ENCODE measurements at places on chromosomes 2 and 18.

DNA sequence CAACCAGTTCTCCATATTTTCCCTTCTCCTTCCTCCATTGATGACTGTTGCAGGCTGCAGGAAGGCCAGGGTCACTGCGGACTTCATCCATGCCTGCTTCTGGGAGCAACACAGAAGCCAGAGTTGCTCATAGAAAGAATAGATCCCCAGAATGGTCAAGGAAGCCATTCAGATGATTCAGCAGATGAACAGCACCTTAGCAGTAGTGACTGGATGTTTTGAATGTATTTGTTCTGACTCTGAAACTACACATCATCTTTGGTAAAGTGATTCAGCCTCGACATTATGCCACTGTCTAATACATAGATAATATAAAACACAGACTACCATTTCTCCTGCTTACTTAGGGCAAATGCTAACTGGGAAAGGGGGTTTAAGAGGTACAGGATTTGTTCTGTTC is 411.6 kb downstream of the RND3 start:
- no peak for DNase-seq

DNA sequence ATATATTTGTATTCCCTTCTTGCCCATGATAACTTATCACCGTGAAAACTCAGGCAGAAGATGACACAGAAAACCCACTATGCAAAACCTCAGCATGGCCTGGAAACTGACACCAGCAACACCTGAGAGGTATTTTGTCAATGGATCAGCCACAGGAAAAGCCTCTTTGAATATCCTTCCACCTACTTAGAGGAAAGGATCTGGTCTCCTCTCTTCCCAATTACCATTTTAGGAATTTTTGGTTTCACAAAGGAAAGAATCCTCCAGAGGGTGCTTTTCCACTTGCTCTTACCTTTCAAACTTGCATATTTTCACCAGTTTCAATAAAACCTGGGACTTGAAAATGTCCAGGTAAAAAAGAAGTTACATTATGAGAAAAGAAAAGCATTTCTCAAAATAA is 20.0 kb upstream of the MEIS1 start:
- no peak for DNase-seq

DNA sequence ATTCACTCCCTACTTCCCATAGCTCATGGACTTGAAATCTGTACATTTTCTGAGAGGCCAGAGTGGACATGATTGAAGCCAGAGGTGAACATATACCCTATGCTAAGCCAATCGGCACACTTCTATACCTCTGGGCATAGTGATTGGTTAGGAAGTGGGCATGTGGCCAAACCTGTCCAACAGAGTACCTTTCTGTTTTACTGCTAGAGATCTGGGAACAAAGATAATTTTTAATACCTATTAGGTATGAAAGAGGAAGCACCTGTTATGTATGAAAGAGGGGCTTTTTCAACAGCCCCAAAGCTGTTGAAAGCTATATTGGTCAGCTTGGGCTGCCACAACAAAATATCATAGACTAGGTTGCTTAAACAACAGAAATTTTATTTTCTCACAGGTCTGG is 27.7 kb downstream of the METTL8 start:
- no peak for DNase-seq

DNA sequence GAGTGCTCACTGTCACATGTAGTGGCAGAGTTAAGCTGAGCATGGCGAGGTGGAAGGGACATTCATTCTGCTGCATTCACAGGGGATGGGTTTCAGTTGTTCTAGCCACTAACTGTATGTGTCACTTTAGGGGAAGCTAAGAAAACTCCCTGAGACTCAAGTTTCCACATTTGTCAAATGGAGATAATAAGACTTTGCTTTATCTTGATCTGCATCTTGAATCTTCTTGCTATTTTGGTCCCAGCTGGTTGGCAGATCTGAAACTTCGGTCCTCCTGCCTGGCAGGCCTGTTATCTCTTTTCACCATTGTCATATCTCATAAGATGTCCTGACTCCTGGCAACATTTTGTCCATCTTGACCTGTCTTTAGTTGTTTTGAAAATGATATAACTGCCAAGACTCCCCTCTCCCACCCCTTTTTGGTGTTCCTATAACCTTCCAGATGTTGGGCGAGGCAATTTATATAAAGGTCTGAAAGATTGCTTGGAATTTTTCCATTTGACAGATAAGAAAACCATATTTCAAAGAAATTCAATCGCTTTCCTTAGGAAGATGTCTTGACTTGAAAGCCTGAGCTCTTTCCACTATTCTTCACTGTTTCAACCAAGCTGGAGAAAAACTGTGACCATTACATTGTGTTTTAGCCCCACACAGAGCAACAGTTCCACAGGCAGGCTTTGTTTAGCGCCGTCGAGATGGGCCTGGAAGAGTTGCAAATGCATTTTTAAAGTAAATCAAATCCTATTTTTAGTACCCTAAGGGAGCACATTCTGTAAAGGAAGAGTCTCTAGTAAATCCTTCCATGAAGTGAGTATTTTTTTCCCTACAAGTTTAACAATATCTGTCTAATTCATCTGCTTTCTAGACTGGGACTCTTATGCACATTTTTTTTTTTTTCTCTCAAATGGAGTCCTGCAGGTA is 33.4 kb downstream of the MYCN start:
- DNase-seq = no peak

GRCh38 chr2:240663546-240664190 is 19.0 kb downstream of the AQP12B start:
- no peak for DNase-seq

GRCh38 chr18:32469691-32470459 is 807 bp downstream of the GAREM1 start:
- no peak for DNase-seq

DNA sequence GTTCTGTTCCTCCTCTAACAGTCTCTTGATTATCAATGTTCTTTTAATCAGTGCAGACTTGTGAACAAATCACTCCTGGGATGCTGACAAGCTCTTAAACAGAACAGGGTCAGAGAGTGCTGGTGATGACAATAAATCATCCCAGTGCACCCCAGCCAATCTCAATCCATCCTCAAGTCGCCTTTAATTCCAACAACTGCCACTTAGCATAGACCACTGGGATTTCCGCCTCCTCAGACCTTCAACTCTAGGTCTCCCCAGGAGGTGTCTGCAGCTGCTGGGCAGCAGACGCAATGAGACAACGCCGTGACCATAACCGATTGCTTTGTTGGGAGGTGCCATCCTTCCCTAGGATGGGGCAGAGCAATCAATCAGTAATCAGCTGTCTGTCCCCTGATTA is 184.2 kb upstream of the ACAA2 start:
- DNase-seq = no peak

- DNase-seq = no peak
These were observed 282.7 kb downstream of the DLGAP1 start for GRCh38 chr18:4172196-4173100.

- DNase-seq = no peak
These were observed 125.8 kb downstream of the NETO1 start for GRCh38 chr18:72742002-72742401.

DNA sequence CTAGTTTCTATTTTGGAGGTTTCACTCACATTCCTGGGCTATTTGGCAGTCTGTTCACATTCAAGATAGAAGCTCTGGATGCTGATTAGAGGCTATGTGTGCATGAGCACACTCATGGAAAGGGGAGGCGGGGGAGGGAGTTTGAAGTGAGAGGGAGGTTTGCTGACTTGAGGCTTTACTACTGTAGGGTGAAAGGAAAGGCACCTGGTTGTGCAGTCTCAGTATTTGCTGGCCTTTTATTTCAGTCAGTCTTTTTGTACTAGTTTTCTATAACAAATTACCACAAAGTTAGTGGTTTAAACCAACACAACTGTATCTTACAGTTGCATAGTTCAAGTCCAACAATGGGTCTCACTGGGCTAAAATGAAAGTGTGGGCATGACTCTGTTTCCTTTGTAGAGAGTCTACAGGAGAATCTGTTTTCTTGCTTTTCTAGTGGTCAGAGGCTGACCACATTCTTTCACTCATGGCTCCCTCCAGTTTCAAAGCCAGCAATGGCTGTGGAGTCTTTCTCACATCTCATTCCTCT is 47.7 kb upstream of the NR4A2 start:
- DNase-seq = no peak

- no peak for DNase-seq
These were observed 1816.1 kb upstream of the LRRTM1 start for GRCh38 chr2:82120654-82121053.

DNA sequence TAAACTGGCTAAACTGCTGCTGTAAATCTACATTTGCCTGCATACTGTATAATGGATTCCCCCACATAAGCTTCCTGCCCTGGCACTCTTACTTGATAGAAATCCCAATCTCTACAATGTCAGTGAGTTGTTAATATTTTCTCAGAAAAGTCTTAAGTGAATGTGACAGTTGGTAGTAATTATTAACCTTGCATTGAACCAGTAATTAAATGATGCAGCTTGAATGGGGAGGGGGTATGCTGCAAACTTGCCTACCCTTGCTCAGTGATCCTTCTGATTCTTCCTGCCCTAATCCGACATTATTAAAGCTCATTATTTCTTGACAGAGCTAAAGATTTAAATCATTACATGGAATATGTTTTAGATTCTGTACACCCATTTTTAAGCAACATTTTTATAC is 119.0 kb upstream of the CDH7 start:
- DNase-seq = no peak

DNA sequence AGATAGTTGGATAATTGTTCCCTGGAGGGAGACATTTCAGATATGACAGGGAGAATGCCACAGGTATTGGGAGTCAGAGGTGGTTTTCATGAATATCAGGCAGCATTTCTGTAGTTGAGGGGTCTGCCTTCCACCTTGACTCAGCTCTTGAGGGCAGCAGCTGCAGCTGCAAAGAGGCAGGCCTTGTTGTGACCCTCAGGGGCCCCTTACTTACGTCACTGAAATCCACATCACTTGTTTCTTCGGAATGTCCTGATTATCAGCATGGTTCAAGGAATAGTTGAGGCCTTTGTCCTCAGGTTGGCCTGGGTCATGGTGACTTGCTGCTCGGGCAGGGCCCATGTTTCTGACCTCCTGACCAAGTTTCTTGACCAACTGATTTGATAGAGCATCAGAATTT is 46.9 kb downstream of the TMEM17 start:
- no peak for DNase-seq

GRCh38 chr18:22489704-22490103 is 72.0 kb upstream of the CTAGE1 start:
- DNase-seq = no peak

DNA sequence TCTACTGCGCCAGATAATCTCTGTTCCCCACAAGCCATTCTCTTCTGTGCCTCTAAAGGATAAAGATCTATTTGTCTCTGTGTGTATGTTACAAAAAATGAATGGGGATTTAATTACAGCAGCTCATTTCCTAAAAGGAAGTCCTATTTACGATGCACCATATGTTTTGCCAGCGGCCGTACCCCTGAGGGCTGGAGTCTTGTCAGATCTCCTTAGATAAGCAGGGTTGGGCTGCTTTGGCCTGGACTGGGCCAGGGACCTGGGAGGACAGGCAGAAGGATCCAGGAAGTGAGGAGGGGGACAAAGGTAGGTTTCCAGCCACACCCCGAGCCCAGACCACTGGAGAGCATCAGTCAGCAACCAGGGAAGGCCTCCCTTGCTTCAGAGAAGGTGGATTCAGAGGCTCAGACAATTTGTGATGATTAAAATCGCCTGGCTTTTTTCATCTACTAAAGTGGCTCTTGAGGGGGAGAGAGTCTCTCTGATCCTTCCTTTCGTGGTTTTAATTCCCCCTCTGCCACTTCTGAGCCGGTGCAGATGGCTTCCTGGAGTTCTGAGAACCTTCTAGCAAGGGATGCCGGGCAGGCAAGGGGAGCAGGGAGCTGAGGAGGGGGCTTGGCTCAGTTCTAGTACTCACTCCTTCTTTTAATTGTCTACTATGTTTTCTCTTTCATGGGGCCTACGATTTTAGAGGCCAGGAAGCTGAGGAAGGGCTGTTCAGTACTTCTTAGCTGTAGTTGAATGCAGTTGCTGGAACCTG is 42.1 kb downstream of the MYCN start:
- DNase-seq = no peak

GRCh38 chr2:566379-567313 is 110.6 kb downstream of the TMEM18 start:
- no peak for DNase-seq

GRCh38 chr2:232411901-232412629 is 5.4 kb downstream of the ALPG start:
- DNase-seq = peak; percentile 57

- DNase-seq = peak; percentile 81
These were observed 5.4 kb downstream of the METTL21A start for GRCh38 chr2:207619764-207620203.

GRCh38 chr2:101430156-101430555 is 42.9 kb upstream of the CREG2 start:
- no peak for DNase-seq

- DNase-seq = no peak
These were observed 130.1 kb downstream of the GBX2 start for GRCh38 chr2:236038096-236038495.

DNA sequence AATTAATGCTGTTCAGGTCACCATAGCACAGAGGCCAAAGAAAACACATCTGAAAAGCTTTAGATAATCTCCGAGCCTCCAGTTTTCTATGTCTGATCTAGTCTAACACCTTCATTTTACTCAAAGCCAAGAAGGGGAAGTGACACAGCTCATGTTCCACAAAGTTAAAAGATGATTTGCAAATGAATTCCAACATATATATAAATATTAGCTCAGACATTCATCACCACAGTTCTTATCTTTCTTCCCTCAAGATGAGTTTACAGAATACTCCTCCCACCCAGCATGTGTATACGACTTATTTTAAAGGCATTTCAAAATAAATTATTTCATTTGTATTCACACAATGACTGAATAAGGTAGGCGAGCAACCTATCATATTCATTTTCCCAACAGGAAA is 82.4 kb downstream of the AAK1 start:
- DNase-seq = peak; percentile 63

GRCh38 chr2:154992826-154993225 is 294.3 kb downstream of the KCNJ3 start:
- no peak for DNase-seq

DNA sequence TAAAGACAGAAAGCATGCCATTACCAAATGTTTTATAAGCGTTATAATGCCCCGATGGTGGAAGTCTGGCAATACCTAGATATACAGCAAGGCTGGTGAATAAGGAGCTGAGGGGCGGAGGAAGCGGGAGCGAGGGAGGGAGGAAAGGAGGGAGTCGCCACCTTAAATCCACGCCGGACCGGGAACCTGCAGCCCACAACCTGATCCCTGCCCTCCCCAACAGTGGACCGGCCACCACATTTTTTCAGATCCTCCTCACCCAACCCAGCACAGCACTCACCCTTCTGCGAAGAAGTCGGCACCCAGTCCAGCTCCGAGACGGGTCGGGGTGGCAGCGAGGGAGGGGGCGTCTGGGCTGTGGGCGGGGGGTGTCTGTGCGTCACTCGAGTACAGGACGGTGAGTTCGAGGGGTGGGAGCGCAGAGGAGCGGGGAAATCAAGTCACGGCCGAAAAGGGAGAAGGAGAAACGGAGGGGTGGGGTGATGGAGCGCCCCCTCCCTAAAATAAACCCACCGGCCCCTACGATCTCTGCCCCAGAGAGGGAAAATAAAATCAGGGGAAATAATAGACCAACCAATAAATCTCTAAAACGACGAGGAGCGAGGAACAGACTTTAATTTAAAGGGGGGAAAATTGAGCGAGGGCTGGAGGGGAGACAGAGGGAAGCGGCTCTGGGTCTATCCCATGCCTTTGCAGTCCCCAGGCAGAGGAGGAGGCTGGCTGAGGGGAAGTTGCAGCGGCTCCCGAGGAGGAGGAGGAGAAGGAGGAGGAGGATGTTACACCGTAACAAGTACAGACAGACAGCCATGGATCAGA is 96.5 kb upstream of the SERTAD2 start:
- DNase-seq = peak; percentile 84

- no peak for DNase-seq
These were observed 53.3 kb downstream of the GULP1 start for GRCh38 chr2:188345020-188345419.

GRCh38 chr2:229642371-229642770 is 72.0 kb downstream of the DNER start:
- DNase-seq = no peak

GRCh38 chr2:107093426-107093957 is 207.5 kb upstream of the ST6GAL2 start:
- no peak for DNase-seq
